ENCODE measurements at places on chromosomes 1 and 21.

DNA sequence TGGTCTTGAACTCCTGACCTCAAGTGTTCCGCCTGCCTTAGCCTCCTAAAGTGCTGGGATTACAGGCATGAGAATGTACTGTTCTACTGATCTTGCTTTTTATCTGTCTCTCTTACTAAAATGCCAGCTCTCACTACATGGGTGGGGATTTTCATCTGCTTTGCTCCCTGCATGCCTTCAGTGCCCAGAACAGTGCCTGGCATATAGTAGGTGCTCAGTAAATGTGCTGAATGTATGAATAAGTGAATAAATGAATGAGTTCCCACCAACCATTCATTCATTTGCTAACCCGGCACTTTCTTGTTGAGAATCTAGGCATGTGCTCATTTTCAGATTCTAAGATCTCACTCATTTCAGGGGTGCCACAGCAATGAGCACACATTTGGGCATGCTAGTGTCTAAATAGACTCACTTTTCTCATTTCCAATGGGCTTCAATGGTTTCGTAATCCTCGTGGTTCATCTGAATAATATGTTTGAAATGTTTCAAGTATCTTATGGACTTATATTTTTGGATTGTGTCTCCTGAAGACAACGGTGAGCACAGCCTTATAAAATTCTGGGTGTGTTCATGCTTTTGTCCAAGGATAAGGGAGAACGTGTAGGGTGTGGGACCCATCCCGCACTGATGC lies 7.6 kb downstream of the DHRS3 start:
- no peak for DNase-seq

GRCh38 chr1:243713470-243714186 lies 136.4 kb downstream of the AKT3 start:
- DNase-seq, result no peak

DNA sequence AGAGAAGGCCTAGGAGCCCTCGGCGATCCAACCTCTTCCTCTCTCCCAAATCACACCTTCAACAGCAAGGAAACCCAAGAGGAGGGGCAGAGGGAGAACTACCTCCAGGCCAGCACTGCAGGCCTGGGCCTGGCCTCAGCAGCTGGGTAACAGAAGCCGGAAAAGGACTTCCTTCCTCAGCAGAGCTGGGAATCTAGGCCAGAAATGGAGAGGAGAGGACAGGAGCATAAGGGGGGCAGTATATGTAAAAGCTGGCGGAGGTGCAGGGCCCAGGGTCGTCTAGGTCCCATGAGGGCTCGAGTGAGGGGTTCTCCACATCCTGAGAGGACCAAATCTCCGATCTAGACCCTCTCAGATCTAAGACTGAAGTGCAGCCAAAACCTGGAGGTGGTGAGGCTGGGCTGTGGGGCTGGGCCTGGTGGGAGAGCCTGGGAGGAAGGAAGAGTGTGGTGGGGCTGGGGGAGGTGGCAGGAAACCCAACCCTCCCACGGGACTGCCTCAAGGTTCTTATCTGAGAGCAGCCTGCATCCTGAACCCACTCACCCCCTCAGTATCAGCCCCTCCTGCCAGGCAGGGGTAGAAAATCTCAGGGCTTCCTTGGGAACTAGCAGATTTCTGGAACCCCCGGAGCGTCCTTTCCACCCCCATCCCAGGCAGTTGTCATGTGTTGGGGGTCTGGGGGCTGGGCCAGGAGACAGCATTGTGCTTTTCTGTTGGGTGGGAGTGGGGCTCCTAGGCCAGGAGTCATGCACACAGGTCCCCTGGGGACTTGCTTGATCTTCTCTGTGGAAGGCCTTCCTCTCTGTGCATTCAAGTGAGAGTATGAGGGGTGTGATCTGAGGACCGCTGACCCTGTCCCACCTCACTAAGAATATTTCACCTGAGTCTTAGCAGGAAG lies 33.0 kb downstream of the PIK3C2B start:
- DNase-seq, result peak; percentile 12

DNA sequence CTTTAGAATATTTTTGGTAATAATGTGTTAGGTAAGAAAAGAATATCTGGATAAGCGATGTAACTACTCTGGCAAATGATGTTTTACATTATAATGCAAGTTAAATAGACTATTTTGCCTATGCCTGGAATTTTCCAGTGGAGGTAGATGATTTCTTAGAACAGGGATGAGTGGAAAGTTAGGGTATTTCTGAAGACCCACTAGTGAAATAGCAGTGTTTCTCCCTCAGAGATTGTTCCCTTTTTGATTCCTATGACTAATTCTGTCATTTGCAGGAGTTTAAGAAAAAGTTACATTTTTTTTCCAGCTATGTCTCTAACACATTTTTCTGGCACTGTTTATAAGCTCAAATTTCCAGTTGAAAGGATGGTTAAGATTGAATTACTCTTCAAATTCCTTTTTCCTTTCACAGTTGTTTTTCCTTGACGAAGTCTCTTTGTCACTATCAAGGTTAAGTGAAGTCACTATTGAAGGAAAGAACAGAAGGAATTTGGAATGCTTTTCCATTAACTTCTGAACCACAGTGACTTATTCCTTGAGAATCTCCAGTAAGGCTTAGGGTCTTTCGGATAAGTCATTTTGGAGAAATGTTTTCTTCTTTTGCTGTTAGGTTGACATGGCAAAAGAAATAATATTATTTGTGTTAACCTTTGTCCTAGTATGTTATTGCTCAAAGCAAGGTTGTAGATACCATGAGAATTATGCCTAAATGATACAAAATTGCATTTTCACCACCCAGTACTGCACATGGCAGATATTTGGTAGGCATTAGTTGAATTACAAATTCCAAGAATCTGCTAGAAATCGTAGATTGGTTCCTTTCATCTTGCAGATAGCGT lies 42.9 kb upstream of the ZNF326 start:
- no peak for DNase-seq

DNA sequence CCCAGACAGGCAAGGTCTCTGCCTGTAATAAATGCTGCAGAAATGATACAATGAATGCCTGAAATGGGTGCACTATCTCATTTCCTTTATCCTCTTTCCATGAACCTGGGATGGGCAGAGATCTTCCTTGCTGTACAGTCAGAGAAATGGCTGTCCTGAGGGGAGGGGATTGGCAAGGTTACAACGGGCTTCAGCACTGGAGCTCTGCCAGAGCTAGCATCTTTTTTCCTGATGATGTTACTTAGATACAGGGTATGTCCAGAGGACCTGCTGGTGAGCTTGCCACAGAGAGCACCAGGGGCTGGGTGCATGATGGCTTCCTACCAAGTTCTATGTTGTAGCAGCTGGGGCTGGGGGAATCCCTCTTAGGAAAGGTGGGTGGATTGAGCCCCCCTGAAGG lies 115.1 kb downstream of the PLXNA2 start:
- no peak for DNase-seq

DNA sequence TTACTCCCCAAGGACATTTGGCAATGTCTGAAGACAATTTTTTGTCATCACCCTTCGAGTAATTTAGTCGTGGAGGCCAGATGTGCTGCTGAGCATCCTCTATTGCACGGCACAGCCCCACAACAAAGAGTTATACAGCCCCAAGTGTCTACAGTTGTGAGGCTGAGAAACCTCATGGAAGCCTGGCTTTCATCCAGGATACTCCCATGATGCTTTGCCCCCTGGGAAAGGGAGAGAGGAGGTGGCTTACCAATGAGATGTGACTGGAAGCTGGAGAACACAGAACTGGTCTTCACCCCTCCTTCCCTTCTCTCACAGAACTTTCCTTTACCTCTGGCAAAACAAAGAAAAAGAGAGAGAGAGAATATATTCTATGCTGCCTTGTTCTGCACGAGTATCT lies 150.9 kb upstream of the VAMP3 start:
- no peak for DNase-seq

- DNase-seq, result no peak
Observed at GRCh38 chr1:91582431-91582921, 81.8 kb downstream of the CDC7 start.

- DNase-seq, result no peak
Observed at GRCh38 chr21:33940881-33941245, 25.3 kb upstream of the ATP5PO start.

Data from T-helper 2 cell (primary cell).